ENCODE measurements at places on chromosomes 3 and 15.

GRCh38 chr3:52088445-52089367 is 32.3 kb upstream of the DUSP7 start:
- DNase-seq, result no peak

DNA sequence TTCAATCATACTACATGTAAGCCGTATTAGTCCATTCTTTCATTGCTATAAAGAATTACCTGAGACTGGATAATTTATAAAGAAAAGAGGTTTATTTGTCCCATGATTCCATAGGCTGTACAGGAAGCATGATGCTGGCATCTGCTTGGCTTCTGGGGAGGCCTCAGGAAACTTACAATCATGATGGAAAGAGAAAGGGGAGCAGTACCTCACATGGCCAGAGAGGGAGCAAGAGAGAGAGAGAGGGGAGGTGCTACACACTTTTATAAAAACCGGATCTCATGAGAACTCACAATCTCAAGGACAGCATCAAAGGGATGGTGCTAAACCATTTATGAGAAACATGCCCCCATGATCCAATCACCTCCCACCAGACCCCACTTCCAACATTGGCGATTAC is 14.3 kb upstream of the CLASP2 start:
- no peak for DNase-seq

DNA sequence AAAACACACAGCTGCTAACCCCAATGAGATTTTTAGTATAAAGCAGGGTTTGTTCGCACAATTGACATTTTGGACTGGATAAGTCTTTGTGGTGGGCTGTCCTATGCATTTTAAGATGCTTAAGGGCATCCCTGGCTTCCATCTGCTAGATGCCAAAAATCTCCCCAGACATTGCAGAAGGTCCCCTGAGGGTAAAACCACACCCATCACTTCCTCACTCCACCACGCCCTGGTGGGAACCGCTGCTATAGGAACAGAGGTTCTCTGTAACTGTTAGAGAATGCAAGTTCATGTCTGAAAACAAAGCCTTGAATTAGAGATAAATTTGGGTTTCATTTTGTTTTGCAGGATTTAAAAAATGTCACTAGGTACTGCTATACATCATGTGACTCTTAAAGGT is 67.7 kb downstream of the ARHGEF26 start:
- DNase-seq, result no peak

- no peak for DNase-seq
These were observed 445.7 kb upstream of the CDIN1 start for GRCh38 chr15:36133742-36134141.

Data from NCI-H345 (cell line).